GM23248 (cell line): ENCODE measurements at places on chromosomes 12 and 14.

DNA sequence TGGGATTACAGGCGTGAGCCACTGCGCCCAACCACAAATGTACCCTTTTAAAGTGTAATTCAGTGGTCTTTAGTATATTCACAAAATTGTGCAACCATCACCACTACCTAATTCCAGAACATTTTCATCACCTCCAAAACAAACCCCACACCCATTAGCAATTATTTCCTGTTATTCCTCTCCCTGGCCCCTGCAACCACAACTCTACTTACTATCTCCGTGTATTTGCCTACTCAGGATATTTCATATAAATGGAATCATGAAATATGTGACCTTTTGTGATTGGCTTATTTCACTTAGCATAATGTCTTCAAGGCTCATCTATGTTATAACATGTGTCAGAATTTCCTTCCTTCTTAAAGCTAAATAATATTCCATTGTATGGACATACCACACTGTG is 16.0 kb upstream of the AQP2 start:
- DNase-seq, result no peak

- no peak for DNase-seq
Measured at GRCh38 chr12:61781021-61781581, 479.1 kb upstream of the USP15 start.

DNA sequence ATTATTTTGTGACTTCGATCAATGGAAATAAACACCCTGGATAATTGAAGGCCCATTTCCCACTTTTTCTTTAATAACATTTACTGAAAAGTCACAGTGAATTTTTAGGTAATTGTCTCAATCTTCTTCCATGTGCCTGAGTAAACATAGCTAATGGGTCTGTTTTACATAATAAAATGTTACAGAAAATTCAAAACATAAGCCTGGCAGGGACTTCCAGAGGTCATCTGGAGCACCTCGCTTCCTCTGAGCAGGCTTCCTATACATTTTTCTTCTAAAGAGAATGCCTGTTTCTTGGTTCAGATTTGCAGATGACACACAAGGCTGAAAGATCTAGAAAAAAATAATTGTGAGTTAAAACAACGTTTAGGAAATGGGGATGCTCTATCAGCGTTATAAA is 183.8 kb upstream of the PDE3A start:
- no peak for DNase-seq

DNA sequence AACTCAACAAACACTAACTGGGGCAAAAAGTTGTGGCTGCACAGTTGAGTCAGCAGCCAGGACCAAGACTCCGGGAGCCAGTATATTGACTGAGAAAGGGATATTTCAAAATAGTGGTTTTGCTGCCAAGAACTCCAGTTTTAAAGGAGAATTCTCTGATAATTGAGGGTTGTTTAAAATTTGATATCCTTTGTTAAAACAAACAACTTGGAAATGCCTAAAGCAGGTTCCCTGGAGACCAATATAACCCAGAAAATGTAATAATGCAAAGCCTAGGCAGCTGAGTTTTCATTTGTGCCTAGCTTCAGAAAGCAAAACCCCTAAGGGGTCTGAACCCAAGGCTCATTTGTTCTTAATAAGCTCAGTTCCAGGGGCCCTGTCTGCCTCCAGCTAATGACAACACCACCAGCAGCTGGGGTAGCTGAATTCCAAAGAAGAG is 311.7 kb upstream of the CCDC196 start:
- DNase-seq, result peak; percentile 8

- no peak for DNase-seq
Measured at GRCh38 chr14:76995279-76996035, 33.1 kb downstream of the IRF2BPL start.

DNA sequence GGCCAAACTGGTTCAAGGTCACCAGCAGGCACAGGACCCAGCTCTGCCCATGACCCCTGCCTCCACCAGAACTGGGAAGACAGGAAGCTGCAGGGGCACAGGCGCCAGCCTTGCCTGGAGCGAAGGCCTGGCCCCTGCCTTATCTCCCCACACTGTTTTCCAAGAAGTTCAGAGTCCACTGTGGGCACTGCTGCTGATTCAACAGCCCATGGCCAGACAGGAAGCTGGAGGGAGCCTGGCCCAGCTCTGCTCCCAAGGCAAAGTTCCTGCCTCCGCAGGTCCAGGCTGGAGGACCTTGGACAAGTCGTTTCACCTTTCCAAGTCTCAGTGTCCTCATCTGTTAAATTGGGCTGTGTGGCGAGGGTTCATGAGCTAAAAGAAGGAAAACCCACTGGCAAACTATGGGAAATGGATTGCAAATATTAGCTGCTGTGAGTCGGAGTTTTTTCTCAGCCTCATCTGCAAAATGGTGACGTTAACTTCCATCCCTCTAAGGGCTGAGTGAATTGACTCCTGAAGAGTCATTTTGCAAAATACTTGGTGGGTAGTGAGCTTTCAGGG is 1.2 kb downstream of the PHETA1 start:
- DNase-seq, result peak; percentile 58

GRCh38 chr12:98635657-98636323 is 8.8 kb downstream of the IKBIP start:
- DNase-seq, result peak; percentile 56

GRCh38 chr12:110717037-110717436 is 25.7 kb downstream of the PPP1CC start:
- DNase-seq, result no peak

DNA sequence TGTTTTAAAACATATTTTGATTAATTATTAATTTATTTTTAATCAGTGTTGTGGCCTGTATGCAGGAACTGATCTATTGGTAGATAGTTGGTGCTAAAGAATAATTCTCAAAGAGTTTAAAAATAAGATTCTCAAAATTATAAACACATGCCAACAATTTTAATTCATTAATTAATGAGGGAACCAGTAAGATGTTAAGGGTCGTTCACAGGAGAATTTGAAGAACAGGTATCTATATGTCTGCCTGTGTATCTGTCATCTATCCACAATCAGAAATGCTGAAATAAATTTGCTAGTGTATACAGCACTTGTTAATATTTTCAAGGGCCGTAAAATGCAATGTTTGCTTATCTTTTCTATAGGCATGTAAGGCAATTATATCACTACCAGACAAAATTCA is 18.4 kb downstream of the DAAM1 start:
- DNase-seq, result no peak

DNA sequence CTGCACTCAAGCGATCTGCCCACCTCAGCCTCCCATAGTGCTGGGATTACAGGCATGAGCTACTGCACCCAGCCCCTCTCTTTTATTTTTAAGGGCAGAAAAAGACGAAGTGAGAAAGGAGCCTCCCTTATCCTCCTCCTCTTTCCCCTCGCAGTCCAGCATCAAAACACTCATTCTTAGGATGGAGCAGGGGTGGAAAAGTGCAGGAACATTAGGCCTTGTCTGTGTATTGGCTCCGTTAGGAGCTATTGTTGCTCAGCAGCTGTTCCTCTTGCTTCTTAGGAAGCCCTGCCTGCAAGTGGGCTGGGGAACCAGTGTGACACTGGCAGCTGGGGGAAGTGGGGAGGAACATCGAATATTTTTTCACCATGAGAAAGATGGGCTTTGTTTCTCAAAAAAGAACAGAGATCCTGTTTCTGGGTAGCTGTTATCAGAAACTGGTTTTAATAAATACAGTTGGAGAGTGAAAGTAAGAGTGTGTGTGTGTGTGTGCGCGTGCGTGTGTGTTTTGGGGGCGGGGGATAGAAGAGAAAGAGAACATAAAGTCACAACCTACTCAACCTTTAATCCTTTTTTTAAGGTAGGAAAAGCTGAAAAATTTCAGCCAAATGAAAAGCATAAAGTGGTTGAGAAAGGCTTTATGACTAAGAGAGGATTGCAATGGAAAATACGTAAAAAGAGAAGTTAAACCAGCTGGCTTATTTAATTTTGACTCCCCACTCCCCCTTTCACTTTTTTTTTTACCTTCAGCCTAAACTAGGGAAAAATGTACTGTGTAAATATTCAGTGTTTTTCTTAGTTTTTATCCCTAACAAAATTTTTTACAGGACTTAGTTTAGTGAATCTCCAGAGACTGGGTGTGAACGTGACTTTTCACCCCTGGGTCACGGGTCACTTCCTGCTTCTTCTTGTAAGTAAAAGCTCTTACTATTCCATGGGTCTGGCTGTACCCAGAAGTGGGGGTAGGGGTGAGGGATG is 197.2 kb upstream of the PLEKHG7 start:
- DNase-seq, result peak; percentile 37

GRCh38 chr14:64612021-64612380 is 62.2 kb downstream of the PPP1R36 start:
- peak; percentile 63 for DNase-seq

DNA sequence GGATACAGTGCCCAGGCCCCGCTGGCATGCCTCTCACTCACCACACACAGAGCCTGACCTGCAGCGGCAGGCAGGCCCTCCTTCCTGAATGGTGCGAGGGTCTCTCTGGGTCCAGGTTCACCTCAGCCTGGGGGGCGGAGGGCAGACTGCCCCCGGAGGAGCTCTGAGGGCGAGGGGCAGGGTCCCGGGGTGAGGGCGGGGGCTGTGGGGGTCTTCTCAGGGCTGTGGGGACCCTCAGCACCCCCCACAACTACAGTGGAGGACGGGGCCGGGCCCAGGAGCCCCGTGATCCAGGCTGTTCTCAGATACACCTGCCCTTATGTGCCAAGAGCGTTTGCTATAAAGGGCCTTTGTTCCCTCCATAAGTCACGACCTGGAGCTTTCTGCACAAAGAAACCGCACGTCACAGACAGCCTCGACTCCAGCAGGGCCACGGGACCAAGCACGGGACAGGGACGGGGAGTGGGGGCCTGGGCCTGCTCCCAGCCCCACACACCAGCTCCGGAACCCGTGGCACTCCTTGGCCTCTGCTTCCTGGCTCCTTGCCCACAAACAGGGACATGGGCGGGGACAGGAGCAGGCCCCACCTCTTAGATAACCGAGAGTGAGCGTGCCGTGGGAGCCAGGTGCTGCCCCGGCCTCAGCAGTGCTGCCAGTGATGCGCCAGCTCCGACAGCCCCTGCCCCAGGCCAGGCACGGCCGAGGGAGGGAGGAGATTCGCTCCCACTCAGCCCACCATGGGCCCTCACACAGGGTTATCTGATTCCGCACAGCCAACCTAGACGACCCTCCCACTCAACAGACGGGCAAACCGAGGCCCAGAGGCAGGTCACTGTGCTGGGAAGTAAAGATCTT is 101.9 kb downstream of the RFLNA start:
- DNase-seq, result no peak

DNA sequence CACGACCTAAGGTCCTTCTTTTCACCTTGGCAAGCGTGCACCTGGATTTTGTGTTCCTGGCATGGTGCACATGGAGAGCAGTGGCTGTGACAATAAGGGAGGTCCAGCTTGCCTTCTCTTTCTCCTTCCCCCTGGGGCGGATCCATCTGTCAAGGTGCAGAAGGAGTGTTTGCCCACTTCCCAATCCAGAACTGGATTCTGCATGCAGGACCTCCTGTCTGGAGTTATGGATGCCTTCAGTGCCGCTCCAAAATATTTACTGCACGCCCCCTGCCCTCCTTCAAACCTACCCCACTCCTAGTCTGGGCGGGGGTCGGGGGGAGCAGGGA is 192.7 kb downstream of the DPF3 start:
- DNase-seq, result no peak

DNA sequence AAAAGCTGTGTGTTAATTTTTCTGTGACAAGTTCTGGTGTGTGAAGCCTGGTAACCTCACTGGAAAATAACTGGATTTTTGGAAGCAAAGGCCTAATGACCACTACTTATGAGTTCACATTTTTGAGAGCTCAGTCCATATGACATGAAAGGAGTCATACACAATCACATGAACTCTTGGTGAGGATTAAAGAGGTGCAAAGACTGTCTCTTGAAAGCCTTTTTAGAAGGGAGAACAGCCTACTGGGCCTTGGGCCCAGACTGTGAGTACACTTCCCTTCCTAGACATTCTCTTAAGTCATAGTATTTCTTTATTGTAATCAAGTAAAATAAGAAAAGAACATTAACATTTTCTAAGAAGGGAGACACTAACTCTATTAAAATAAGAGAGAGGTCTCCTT is 176.1 kb downstream of the BCAT1 start:
- no peak for DNase-seq
